Amygdala (tissue), 56 donors: ENCODE measurements at places on chromosomes 2 and 18.

- DNase-seq: no peak
Measured at GRCh38 chr18:12258719-12259705, 4.9 kb downstream of the CIDEA start.

GRCh38 chr2:84435345-84436025 is 23.6 kb downstream of the SUCLG1 start:
- DNase-seq: no peak

DNA sequence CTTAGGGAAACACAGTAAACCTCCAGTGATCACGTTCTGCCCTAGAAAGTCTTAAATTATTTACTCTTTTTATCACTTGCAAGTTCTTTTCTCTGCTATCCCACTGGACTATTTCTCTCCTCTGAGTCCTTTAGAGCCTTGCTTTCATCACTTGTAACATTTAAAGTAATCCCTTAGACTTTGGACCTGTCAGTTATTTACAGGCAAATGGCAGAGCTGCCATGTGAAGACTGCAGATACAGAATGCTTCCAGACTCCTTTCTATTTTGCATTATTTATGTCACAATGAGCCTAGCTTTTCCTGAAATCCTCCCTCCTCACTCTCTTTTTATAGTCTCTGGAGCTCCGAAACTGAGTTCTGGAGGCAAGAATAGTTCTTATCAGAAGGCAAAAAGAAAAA is 325.6 kb upstream of the TRIB2 start:
- DNase-seq: no peak

DNA sequence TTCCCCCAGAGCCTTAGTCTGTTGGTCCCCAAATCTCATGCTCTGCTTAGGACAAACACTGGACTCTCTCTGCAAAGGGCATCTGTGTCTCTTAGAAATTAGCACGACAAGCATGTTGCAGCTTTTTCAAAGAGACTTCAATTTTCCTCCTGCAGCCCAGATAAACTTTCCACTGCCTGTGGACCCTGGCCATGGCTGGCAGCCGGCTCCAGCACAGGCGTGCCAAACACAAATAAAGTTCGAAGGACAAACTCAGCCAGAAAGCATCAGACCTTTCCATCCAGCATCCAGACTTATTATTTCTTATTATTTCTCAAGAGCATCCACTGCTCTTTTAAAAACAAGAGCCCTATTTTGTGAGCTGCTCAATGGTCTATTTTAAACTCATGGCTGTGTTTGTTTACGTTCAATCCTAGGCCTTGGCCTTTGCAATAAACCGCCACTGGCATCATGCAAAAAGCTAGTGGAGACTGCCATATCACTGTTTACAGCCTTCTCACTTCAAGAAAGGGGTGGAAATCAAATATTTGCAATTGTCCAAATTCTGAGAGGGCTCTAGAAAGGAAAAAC is 300.8 kb downstream of the BCL11A start:
- no peak for DNase-seq

DNA sequence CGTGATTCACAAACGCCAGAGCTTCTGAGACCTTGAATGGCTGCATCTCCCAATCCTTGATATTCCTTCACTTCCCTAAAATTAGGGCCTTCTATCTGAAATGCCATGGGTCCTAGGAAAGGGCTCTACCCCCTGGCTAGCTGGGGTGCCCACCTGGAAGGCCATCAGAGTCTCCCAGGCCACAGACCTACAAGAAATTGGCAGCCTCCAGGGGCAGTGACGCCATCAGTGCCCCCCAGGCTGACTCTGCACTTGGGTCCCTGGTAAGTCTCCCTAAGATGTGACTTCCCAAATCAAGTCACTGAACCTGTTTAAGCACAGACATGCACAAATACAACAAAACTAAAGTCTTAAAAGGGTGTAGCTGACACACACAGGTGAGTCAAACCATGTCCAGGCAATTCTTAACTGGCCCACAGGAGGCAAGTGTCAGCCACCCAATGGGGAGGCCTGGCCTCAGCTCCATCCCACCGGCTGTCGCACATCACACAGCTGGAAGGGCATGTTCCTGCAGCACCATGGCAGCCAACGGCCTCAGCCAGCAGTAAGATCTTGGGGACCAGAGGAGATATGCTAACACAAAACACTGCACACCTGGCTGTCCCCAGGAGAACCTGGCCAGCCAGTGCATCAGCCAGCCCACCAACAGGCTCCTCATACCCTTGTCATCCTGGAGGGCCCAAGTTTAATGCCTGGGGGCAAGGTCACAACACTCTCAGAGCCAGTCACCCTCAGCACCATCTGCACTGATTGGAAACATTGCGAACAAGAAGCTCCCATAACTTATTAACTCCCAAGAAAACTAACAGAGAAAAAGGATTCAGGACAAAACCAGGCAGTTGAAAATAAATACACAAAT is 5.2 kb downstream of the PARD6G start:
- no peak for DNase-seq

DNA sequence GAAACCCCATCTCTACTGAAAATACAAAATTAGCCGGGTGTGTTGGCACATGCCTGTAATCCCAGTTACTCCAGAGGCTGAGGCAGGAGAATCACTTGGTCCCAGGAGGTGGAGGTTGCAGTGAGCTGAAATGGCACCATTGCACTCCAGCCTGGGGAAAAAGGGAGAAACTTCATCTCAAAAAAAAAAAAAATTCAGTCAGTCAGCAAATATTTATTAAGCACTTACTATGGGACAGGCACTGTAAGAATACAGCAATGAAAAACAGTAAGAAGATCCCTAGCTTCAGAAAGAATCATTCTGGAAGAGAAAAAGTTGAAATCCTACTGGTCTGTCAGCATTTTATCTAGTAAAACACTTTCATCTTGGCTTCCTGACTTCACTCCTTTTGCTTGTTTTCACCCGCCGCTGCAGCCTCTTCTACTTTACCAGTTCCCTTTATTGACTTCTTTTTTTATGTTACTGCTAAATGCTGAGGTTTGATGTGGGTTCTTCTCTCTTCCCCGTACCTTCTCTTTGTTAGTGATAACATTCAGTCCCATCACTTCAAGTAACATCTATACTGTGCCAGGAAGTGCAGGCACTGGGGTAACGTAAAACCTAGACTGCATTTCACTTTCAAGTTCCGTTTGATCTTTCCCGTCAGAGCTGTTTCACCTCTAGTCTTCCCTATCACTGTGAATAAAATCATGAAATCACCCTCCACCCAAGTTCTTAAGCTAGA is 10.8 kb upstream of the TAF4B start:
- DNase-seq: no peak

- no peak for DNase-seq
Measured at GRCh38 chr2:173359231-173359630, 4.6 kb downstream of the CDCA7 start.

- DNase-seq: no peak
Measured at GRCh38 chr2:225916692-225917091, 517.2 kb downstream of the NYAP2 start.

DNA sequence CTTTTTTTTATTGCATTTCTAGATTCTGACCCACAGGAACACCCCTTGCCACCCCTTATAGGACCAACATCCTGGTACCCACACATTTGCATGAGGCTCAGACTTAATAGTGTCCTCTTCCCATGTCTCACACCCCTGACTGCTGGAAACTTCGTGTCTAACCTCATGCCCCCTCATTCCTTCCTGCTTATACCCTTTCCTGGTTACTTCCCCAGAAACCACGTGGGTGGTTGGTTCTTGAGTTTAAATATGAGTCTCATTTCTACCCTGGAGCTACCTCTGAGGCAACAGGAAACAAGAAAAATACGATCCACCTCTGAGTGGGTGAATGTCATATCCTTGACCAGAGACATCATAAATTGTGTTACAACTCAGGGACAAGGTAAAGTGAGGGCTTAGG is 1.6 kb downstream of the TNP1 start:
- DNase-seq: no peak

DNA sequence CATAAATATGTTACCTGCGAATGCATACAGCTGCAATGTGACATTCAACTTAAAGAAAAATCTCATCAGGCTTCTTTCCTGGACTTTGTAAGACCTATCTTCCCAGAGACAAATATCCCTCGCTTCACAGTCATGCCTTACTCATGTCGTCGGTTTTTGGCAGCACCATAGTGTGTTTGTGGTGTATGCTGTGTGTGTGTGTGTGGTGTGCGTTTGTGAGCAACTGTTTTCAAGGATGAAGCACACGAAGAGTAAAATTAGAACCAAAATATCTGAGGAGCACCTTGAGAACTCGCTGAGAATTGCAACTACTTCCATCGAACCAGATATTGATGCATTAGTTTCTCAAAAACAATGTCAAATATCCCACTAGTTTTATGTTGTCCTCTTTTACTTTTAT is 56.9 kb downstream of the ASB1 start:
- no peak for DNase-seq

GRCh38 chr2:127014630-127015029 is 92.3 kb downstream of the BIN1 start:
- no peak for DNase-seq

DNA sequence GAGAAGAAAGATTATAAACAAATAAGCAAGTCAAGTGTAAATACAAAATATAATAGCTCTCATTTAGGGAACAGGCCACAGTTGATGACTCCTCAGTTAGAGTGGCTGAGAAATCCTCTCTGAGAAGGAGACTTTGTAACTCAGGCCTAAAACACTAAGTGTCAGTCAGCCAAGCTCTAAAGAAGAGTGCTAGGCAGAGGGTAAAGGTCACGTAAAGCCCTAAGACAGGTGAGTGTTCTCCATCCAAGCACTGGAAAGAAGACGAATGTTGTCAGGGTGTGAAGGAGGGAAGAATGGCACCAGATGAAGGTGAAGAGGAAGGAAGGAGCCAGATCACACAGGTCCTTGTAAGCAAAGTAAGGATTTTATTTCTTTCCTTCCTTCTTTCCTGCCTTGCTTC is 24.3 kb downstream of the ERMN start:
- DNase-seq: no peak

- DNase-seq: no peak
Measured at GRCh38 chr2:66431846-66432587, 2.9 kb upstream of the MEIS1 start.

DNA sequence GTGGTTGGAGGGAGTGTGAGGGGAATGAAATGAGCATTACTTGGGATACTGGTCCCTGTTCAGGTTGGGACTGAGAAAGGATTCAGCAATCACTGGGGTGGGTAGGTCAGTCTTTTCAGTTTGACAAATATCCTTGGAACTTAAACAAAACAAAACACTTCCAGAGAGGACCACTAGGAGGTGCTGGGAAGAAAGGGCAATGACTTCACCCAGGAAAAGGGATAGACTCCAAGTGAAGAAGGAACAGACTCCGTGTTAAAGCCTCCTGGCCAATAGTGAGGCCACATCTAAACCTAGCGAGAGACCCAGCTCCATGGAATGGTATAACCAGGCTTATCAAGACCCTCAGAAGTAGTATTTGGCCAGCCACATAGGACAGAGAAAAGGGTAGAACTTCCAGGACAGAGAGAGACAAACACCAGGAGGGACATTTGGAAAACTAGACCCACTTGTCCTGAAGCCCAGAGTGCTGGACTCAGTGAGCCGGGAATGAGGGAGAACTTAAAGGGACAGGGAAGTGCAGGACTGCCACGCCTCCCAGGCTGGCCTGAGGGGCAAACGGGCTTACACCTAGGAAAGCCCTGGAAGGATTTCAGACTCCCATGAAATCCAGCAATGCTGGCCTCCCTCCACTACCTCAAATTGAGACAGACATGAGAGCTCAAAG is 19.6 kb upstream of the KCNG3 start:
- DNase-seq: no peak

DNA sequence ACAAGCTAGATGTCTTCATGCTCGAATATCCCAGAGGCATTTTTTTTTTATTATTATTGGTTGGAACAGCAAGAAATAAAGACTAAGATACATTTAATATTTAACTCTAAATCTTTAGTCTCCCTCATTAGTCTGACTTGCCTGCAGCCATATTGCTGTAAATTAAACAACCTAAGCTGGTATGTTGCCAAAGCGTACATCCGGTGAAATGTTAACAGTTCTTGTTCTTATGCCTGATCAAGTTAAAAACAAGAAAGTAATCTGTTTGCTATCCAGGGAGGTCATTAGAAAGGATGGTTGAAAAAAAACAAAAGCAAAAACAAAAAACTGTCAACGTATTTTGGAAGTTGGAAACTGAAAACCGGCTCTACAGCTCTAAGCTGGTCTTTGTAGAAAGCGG is 125.9 kb upstream of the NABP1 start:
- DNase-seq: no peak

- DNase-seq: no peak
Measured at GRCh38 chr2:239055756-239056493, 208.0 kb downstream of the TWIST2 start.

DNA sequence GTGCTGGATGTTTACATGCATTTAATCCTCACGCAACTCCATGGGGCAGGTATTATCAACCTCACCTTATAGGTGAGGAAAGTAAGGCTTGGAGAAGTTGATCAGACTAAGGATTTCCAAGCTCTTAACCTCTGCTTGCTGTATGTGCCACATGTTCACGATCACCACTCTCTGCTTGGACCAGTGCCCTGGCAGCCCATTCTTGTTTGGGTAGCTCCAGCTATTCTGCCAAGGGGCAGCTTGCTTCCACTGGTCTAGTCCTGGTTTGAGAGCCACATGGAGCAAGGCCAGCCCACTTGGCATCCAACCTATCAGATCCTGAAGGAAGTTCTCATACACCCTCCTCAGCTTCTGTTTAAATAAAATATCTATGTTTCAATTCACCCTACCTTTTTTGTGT is 14.3 kb downstream of the PLB1 start:
- no peak for DNase-seq
